AG04450 (cell line): ENCODE measurements at places on chromosomes 2 and 18.

- DNase-seq, result no peak
Observed at GRCh38 chr2:118481299-118481698, 366.1 kb downstream of the EN1 start.

DNA sequence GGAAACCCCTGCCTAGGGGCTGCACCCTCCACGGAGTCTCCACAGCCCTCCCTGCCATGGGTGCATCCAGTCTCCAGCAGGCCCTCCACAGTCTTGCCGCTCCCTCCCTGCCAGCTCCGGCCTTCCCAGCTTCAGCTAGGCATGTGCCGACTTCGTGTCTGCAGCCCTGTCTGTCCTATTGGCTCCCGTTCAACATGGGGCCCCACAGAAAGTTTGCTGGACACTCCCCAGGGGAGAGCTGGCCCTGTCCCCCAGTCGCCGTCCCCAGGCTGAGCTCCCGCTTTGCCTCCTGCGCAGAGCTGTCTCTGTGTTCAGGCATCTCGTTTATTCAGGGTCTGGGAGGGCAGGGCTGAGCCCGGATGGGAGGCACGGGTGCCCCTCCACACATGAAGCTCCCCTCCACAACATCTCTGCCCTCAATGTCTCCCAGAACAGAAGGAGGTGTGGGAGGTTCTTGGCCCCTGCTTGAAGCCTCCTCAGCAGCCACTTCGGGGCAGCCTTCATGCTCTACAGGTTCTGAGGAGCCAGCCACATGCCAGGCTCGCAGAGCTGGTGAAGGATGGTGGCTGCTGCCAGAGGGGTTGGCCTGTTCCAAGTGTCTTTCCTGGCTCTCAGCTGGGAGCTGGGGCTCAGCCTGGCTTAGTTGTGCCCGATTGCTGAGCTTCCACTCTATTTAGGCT, 120.1 kb upstream of the PXDN start:
- no peak for DNase-seq

DNA sequence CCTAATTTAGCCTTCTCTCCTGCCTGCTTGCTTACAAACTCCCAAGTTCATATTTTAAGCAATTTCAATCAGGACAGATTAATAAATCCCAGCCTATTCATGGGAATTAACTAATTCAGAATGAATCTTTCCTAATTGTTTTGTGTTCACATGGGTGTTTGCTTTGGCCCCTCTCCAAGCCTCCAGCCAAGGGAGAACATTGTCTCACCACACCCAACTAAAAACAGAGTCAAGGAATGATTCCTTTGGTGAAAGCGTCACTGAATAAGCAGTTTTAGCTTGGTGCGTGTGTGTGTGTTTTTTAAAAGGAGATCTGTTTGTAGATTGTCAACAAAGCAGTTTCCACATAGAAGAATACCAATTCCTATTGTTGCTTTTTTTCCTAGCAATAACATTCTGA, 43.0 kb upstream of the DSG1 start:
- no peak for DNase-seq

- no peak for DNase-seq
Observed at GRCh38 chr2:26325851-26326250, 20.1 kb upstream of the SELENOI start.

GRCh38 chr18:10405014-10405493, 49.4 kb upstream of the APCDD1 start:
- no peak for DNase-seq

DNA sequence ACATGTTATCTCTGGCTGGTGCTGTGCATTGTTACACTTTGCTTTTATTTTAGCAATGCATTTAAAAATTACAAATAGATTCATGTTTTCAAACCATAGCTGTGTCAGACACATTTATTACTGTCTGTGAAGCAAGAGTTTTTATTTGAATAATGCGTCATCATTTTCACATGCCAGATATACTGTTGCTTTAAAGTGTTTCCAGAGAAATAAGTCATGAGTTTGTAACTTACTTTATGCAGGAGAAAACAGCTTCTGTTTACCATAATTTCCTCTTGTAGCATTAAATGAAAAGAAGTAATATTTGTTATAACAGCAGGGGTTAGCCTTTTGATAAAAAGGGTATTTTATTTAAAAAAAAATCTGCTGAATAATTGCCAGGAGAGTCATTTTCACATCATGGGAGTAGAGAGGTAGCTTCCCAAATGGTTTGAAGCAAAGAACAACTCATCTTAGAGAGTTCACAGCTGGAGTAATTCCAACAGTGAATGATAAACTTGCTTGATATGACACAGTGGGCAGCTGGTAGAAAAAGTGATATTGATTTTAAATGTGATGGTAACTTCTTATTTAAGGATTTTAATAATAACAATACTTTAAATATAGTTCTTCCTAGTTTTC, 1274.5 kb upstream of the CRIM1 start:
- no peak for DNase-seq

DNA sequence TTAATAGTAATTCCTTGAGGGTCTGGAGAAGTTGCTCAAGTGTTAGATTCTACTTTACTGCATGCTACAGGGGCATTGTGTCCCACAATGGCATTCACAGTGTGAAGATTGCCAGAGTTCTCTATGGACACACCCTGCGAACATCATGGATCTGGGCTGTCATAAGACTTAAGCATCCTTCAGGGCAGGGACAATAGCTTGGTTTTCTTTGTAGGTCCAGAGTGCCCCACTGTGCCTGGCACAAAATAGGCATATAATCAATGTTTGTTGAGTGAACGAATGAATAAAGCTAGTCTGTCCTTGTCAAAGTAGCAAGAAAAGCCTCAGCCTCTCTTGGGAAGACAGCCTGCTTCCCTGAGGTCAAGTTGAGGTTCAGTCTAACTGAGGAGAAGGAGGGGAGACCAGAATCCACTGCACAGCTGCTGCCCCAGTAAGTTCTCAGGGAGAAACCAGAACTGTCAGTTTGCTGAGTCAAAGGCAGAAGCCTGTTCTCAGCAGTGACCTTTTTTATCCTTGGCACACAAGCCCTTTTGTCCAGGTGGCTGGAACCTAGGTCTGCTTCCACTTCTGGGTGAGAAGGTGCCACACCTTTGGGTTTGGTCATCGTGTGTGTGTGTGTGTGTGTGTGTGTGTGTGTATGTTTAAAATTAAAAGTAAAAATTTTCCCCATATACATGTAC, 15.0 kb downstream of the INPP4A start:
- no peak for DNase-seq

GRCh38 chr2:71792926-71793761, 339.8 kb downstream of the DYSF start:
- DNase-seq, result no peak

DNA sequence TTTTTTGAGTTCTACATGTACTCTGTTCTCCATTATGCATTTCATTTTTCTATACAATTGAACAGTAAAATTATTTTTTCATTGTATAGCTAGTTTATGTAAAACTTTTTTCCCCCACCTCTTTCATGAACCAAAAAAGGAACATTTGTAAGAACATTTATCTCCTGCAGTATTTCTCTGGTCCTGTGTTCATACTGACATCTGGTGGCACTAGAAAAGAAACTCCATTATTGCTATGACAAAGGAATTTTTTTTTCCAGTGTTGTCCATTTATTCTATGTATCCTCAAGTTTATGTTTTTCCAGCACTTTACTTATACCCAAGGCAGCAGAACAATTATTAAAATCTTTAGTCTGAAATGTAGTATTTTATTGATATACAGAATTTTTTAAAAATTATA, 27.4 kb upstream of the CHAC2 start:
- DNase-seq, result peak; percentile 11

GRCh38 chr2:232502511-232502910, 14.9 kb upstream of the ECEL1 start:
- no peak for DNase-seq

DNA sequence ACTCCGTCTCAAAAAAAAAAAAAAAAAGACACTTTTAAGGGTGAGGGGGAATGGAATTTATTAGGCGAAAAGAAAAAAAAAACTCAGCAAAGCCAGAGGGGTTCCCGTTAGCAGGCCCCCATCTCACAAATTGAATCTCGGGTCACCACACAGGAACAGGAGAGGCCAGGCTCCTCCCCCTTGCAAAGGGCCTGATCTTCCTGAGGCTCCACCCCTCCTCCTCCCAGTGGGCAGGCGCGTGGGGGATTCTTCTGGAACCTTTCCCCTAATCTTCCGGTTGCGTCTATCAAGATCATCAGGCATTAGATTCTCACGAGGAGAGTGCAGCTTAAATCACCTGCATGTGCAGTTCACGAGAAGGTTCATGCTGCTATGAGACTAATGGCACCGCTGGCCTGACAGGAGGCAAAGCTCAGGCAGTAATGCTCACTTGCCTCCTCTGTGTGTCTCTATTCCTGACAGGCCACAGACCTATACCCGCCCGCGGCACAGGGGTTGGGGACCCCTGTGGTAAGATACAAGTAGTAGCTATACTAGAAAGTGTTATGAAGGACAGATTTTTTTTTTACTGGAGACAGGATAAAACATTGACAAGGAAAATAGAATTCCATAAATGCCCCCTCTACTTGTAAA, 45.8 kb downstream of the TAF4B start:
- DNase-seq, result no peak

DNA sequence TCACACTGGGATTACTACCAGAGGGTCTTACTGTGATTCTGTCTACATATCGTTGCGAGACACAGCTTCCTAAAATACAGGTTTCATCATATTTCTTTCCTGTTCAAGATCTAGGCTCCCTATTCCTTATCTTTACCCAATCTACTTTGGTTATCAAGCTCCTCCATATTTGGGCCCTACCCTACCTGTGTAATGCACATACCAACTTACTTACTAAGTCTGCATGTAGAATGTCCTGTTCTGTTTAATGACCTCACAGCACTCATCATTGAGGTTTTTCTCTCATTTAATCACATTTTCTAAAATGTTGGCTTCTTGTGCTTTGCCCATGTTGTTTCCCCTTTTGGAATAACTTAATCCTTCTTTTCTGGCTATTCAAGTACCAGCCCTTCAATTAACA, 551.1 kb downstream of the ZEB2 start:
- DNase-seq, result no peak

GRCh38 chr2:220127311-220127710, 499.9 kb downstream of the SLC4A3 start:
- no peak for DNase-seq

DNA sequence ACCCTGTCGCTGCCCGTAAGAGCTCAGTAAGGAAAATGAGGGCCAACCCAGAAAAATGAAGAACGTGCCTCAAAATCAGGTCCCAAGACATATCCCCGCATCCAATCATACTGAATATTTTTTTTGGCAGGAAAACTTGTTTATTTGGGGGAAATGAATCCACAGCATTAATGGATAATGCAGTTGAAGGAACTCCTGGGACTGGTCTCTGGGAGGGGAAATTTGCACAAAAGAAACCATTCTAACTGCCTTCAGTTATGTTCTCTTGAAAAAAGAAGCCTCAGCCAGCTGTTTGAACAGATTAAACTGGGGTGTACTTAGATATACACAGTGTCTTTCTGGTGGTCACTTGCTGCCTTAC, 61.3 kb downstream of the SPRED2 start:
- DNase-seq, result no peak

- no peak for DNase-seq
Observed at GRCh38 chr2:69604026-69604678, 39.4 kb downstream of the AAK1 start.

- no peak for DNase-seq
Observed at GRCh38 chr2:25160376-25160775, 8.0 kb downstream of the POMC start.

GRCh38 chr2:68766376-68766845, 31.8 kb downstream of the ARHGAP25 start:
- DNase-seq, result no peak

GRCh38 chr2:17476830-17477229, 41.4 kb downstream of the RAD51AP2 start:
- no peak for DNase-seq

DNA sequence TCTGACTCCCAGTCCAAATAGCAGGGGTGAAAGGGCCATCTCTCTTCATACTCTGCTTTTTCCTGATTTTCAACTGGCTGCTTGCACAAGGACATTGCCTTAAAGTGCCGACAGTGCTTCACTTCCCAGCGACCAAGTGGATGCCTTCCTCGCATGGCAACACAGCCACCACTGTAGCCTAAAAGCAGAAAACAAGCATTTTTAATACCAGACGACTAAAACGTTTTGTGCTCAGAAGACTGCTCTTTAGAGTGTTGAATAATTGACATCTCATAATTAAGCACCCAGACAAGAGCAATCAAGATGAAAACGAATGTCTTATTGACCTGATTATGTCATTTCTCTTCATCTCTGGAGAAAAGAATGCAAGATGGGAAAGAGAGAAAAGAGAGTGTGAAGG, 75.2 kb downstream of the PLA2R1 start:
- DNase-seq, result no peak

DNA sequence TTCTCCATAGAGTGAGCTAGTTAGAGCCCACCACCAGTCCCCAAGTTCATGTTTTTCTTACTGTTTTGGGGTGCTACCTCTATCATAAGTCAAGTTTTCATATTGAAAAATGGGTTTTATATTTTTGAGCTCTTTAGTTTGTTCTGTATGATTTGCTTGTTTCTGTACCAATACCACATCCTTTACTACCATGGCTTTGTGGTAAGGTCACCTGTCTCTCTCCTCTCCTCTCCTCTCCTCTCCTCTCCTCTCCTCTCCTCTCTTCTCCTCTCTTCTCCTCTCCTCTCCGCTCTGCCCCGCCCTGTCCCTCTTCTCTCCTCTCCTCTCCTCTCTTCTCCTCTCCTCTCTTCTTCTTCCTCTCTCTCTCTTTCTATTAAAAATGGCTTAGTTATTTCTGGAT, 22.1 kb upstream of the LBH start:
- no peak for DNase-seq

GRCh38 chr2:3099860-3100234, 277.8 kb downstream of the EIPR1 start:
- no peak for DNase-seq

DNA sequence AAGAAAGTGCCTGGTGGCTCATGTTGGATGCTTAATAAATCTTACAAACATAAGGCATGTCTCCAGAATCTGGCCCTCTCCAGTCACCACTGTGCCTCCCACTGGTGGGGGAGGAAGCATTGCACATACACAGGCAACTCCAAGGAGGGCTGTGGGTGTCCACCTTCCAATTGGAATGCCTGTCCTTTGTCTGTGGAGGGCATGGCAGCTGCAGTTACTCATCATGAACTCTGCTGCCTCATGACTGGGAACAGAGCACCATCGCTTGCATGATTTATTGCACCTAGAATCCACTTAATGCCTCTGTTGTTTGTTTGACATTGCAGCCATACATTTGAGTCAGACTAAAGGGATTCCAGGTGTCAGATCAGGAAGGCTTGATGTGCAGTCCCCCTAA, 278.9 kb downstream of the PRKCE start:
- peak; percentile 23 for DNase-seq

GRCh38 chr18:50401295-50401694, 26.4 kb downstream of the SKA1 start:
- DNase-seq, result no peak
